ENCODE measurements at places on chromosomes 1 and 21.

- DNase-seq, result no peak
Measured at GRCh38 chr1:92736395-92736794, 48.5 kb downstream of the EVI5 start.

GRCh38 chr1:54577612-54578011 is 29.6 kb downstream of the ACOT11 start:
- no peak for DNase-seq

GRCh38 chr1:21020151-21020550 is 156.5 kb downstream of the EIF4G3 start:
- no peak for DNase-seq

DNA sequence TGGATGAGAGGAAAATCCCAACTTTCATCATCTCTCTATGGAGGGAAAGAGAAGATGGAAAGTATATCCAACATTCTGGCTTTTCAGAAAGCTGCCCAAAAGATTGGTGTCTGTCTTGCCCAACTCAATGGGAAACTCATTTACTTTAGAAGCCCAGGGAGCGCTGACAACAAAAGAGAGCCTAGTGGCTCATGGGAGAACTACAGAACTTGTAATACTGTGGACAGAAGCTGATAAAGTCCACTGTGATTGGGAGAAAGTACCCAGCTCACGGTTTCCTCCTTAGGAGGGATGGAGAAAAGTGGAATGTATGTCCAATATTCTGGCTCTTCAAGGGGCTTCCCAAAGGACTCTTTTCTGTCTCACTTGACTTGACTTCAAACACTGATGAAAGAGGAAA is 66.0 kb downstream of the RGS21 start:
- no peak for DNase-seq

- DNase-seq, result no peak
Measured at GRCh38 chr1:208748387-208749165, 504.4 kb upstream of the PLXNA2 start.

GRCh38 chr1:80457409-80457808 is 1343.3 kb upstream of the ADGRL2 start:
- no peak for DNase-seq

DNA sequence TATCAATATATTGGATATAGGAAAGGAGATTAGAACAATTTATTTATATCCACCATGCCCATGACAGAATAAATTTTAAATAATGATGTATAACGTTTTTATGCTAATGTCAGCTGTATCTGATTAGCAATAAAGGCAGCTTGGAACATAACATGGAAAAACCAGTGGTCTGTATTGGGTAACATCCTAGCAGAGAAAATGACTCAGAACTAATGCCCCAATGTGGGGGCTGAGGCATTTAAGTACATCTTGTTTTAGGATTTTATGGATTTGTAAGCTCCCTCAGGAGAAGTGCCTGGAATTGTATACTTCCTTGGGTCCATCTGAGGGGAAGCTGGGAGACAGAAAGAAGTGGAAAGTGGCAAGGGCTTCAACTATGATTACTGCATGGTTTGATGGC is 82.3 kb downstream of the HMCN1 start:
- no peak for DNase-seq

- no peak for DNase-seq
Measured at GRCh38 chr1:5615076-5615475, 377.1 kb downstream of the NPHP4 start.

- DNase-seq, result no peak
Measured at GRCh38 chr1:224591326-224591725, 24.8 kb upstream of the CNIH3 start.

GRCh38 chr1:112619518-112620376 is at the start of gene CAPZA1:
CAPZA1 (plus strand) TSS chr1:112619832; CDS start chr1:112619845, 13 bp downstream.
- DNase-seq, result peak; percentile 92

Data from CD8-positive, alpha-beta T cell (primary cell).